ENCODE measurements at places on chromosomes 13 and 19. TPM values are rescaled to one million over a fixed set of nuclear protein-coding genes. Genes with fewer than 3 reads are reported as not detected.

POLR1G gene
- total RNA-seq: 25.4 TPM

ZNF534 gene
- not detected for total RNA-seq

- peaks cover 16% of the 10 kb centered on the region for H3K4me1 ChIP-seq
- no peaks in the 10 kb centered on the region for H3K36me3 ChIP-seq
- H3K4me3 ChIP-seq: no peak overlapping the region
- H3K27me3 ChIP-seq: peaks cover 67% of the 10 kb centered on the region
- H3K27ac ChIP-seq: no peak overlapping the region
Measured at GRCh38 chr13:45849408-45849807, 2.1 kb downstream of the SIAH3 start.

DCT gene
- total RNA-seq: not detected

ZIC2 gene
- total RNA-seq: 3.4 TPM
